ENCODE measurements at places on chromosomes 16 and 17. TPM values are rescaled to one million over a fixed set of nuclear protein-coding genes. Genes with fewer than 3 reads are reported as not detected.

The TNFRSF13B gene
- total RNA-seq = not detected

DNA sequence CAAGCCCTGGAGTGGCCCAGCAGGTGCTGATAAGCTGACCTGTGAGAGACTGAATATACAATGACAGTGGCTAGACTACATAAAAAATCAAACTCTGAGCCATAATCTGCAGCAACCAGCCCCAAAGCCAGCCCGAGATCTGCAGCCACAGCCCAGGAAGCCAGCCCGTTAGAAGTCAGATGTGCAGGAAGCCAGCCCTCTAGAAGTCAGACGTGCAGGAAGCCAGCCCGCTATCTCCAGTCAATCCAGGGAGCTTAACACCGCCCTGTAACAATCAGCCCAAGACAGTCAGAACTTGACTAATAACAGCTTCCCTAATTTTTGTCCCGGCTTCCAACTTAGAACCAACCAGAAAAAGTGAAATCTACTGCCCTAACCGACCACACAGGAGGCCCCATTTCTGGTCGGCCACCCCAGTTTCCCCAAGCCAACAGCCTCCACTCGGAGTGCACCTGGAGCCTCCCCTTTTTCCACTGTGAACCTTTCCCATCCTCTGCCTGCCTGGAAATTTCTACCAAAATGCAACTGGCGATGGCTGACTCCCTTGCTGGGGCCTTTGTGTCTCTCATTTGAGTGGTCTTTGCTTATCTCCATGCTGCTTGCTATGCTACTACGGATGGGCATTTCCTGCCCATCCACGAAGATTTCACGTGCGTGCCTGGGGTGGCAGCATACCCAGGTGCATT, 769.3 kb downstream of the KCNJ18 start:
- H3K27me3 ChIP-seq = no peaks in the 10 kb centered on the region
- H3K4me1 ChIP-seq = no peaks in the 10 kb centered on the region
- no peak overlapping the region for H3K27ac ChIP-seq
- DNase-seq = no peak
- no peaks in the 10 kb centered on the region for H3K36me3 ChIP-seq

The CMTM2 gene
- total RNA-seq = not detected

- no peaks in the 10 kb centered on the region for H3K27me3 ChIP-seq
- DNase-seq = no peak
- H3K4me1 ChIP-seq = no peaks in the 10 kb centered on the region
- H3K27ac ChIP-seq = no peak overlapping the region
Observed at GRCh38 chr17:57415751-57416207, 159.5 kb downstream of the MSI2 start.

The WSCD1 gene
- 45.7 TPM for total RNA-seq

The KCNJ16 gene
- not detected for total RNA-seq

The CA4 gene
- total RNA-seq = 0.29 TPM

GRCh38 chr17:30534938-30535921, 58.0 kb downstream of the GOSR1 start:
- H3K4me3 ChIP-seq = no peak overlapping the region
- DNase-seq = no peak
- H3K27ac ChIP-seq = no peak overlapping the region

The IL17C gene
- not detected for total RNA-seq

The ABCC1 gene
- 71.4 TPM for total RNA-seq

- no peak overlapping the region for H3K27ac ChIP-seq
- H3K27me3 ChIP-seq = no peaks in the 10 kb centered on the region
- H3K36me3 ChIP-seq = no peaks in the 10 kb centered on the region
- no peaks in the 10 kb centered on the region for H3K4me1 ChIP-seq
Observed at GRCh38 chr17:29825604-29826003, 104.4 kb downstream of the SSH2 start.

The C17orf78 gene
- not detected for total RNA-seq

DNA sequence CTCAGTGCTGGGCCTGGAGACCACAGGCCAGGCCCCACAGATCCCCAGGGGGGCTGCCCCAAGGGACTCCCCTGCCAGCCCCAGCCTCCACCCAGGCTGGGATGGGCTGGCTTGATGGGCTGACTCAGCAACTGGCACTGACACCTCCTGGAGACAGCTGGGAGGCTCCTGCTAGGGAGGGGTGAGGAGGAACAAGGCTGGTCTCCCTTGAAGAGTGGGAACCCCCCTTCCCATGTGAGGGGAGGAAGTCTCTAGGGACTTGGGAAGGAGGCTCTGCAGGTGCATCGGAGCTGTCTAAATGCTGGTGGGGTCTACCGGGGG, 10.4 kb downstream of the NHERF1 start:
- H3K36me3 ChIP-seq = no peaks in the 10 kb centered on the region
- no peak for DNase-seq
- H3K27ac ChIP-seq = no peak overlapping the region
- no peak overlapping the region for H3K4me3 ChIP-seq
- H3K27me3 ChIP-seq = no peaks in the 10 kb centered on the region

The NFATC2IP gene
- 64.8 TPM for total RNA-seq

The EVI2B gene
- 1.7 TPM for total RNA-seq

The PYDC1 gene
- total RNA-seq = not detected

- DNase-seq = no peak
- H3K36me3 ChIP-seq = no peaks in the 10 kb centered on the region
- no peak overlapping the region for H3K27ac ChIP-seq
- H3K4me3 ChIP-seq = no peak overlapping the region
Observed at GRCh38 chr17:80585890-80586845, 41.5 kb downstream of the RPTOR start.

- no peak overlapping the region for H3K4me3 ChIP-seq
- peaks cover 12% of the 10 kb centered on the region for H3K4me1 ChIP-seq
- no peaks in the 10 kb centered on the region for H3K27me3 ChIP-seq
- H3K27ac ChIP-seq = no peak overlapping the region
- no peaks in the 10 kb centered on the region for H3K36me3 ChIP-seq
Observed at GRCh38 chr16:72937360-72937759, 110.6 kb downstream of the ZFHX3 start.

DNA sequence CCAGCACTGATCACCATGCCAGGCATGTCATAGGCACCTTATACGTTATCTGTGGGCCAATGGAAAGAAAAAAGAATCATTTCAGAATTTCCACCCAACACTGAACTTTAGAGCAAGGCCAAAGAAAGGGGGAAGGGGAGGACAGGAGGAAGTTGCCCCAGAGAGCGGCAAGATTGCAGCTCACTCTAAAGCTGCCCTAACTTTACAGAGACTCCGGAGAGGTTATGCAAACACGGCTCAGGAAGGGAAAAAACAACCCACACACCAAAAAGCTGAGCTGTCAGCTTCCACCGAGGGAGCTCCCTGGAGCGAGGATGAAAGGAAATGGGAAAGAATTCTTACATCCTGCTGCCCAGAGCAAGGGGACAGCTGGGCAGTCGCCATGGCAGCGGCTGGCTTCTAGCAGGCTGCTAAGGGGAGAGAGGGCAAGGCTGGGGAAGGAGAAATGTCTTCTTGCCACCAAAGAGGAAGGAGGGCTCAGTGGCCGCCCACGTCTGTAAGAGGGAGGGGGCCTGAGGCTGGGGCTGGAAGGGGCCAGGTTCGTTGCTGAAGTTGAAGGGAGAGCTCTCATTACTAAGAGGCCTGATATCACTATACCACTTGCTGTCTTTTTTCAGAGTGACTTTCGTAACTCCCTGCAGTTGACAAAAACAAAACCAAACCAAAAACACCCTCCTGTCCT, 18.2 kb downstream of the COTL1 start:
- peaks cover 62% of the 10 kb centered on the region for H3K4me1 ChIP-seq
- no peak overlapping the region for H3K4me3 ChIP-seq
- H3K27ac ChIP-seq = peak overlapping the region; percentile 82
- no peaks in the 10 kb centered on the region for H3K27me3 ChIP-seq

DNA sequence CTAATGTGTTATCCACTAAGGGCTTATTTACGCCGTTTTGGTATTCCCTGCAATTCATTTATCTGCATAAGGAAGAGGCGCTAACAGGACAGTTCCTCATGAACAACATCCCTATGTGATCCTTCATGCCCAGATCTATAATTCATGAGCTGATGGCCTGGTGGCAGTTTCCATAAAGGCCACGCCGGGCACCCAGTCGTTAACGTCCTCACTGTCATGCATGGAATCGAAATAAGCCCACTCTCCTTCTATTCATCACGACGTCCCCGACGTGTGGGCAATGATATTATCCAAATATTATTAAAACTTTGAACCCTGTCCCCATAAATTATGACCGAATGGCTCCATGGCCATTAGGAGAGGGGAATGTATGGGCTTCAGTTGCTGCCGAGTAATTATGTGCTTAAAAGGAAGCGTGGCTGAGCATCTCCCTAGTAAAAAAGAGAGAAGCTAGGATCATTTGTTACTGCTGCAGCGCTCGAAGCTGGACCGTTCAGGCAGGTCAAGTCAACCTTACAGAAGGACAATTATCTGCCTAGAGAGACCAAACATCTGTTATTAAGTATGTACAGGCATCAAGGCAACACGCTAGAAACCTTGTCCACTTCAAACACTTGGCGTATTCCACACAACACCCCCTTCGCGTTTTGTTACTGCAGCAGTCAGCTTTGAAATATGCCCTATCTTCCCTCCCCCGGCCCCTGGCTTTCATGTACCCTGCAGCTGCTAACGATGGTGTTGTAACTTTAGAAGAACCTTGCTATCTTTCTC, 94.0 kb upstream of the SALL1 start:
- H3K36me3 ChIP-seq = no peaks in the 10 kb centered on the region
- H3K4me1 ChIP-seq = no peaks in the 10 kb centered on the region
- no peak overlapping the region for H3K27ac ChIP-seq
- H3K27me3 ChIP-seq = no peaks in the 10 kb centered on the region
- no peak overlapping the region for H3K4me3 ChIP-seq

DNA sequence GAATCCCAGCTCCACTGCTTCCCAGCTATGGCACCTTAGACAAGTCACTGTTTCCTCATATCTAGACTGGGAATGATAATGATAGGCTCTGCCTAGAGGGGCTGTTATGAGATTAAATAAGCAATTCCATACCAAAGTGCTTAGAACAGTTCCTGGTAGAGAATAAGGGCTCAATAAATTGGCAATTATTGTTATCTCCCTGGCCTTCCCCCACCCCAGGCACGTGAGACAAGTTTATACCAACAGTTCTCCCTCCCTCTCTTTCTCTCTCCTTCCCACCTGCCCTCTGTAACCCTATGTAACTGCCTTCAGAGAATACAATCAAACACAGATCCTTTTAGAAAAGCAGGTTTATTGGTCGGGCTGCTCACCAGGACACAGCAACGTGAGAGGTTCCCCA, 13.9 kb upstream of the STAT3 start:
- no peak overlapping the region for H3K27ac ChIP-seq
- H3K4me1 ChIP-seq = peaks cover 26% of the 10 kb centered on the region
- H3K36me3 ChIP-seq = peaks cover 18% of the 10 kb centered on the region
- H3K4me3 ChIP-seq = no peak overlapping the region
- no peak for DNase-seq

- no peak for DNase-seq
- no peak overlapping the region for H3K4me3 ChIP-seq
- peaks cover 10% of the 10 kb centered on the region for H3K27me3 ChIP-seq
- H3K36me3 ChIP-seq = no peaks in the 10 kb centered on the region
- no peaks in the 10 kb centered on the region for H3K4me1 ChIP-seq
Observed at GRCh38 chr17:49508866-49509587, 13.9 kb downstream of the NGFR start.

GRCh38 chr17:33124185-33124584, 132.5 kb downstream of the SPACA3 start:
- DNase-seq = no peak
- H3K4me3 ChIP-seq = no peak overlapping the region
- H3K4me1 ChIP-seq = no peaks in the 10 kb centered on the region
- no peak overlapping the region for H3K27ac ChIP-seq

The SLC4A1 gene
- total RNA-seq = not detected

GRCh38 chr16:19601083-19601976, 45.8 kb downstream of the VPS35L start:
- H3K4me3 ChIP-seq = no peak overlapping the region
- H3K36me3 ChIP-seq = peaks cover 4% of the 10 kb centered on the region
- H3K27me3 ChIP-seq = no peaks in the 10 kb centered on the region
- DNase-seq = peak; percentile 60
- H3K27ac ChIP-seq = no peak overlapping the region

GRCh38 chr17:76141212-76142038, at the start of gene FOXJ1:
Gene FOXJ1, minus strand, starts transcription at chr17:76141245. Its CDS starts 850 bp downstream, at chr17:76140395.
- peak; percentile 95 for DNase-seq
- no peak within 1 kb of the TSS for H3K27ac ChIP-seq
- peaks cover 19% of the 10 kb centered on the region for H3K4me1 ChIP-seq
- peaks cover 16% of the 10 kb centered on the region for H3K27me3 ChIP-seq

The RTN4RL1 gene
- total RNA-seq = not detected

The CCL2 gene
- 238 TPM for total RNA-seq

DNA sequence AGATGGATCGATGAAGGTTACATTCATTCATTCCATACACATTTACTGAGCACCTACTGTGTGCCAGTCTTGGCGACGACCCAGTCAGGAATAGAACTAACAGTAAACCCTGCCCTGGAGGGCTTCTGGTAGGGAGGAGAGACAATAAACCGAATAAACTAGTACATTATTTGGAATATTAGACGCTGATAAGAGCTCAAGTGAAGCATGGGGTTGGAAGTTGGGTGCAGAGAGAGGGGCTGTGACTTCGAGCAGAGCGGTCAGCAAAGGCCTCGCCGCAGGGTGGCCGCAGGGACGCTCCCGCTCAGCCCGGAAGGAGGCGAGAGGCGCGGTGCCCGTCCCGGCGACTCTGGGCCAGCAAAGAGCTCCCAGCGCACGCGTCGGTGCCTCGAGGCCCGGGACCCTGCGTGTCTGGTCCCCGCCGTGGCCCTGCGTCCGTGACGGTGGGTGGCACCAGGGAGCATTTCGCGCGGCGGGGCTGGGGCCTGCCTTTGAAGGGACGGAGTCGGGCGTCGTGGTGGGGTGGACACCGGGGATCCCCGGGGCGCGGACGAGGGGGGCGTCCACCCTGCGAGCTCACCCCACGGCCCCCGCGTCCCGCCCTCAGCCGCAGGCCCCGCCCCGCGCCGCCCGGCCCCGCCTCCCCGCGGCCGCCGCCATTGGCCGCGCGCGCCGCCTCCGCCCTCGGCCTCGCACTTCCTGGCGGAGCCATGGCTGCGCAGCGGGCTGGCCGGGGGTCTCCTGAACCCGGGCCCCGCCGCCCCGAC, at the start of gene KLHL36:
Gene KLHL36 (plus strand): TSS at position 684 of the 767 bp plus-strand sequence. CDS start 2,357 bp downstream, outside the sequence.
- peak; percentile 33 for DNase-seq
- H3K4me1 ChIP-seq = peaks cover 9% of the 10 kb centered on the region
- H3K4me3 ChIP-seq = peak within 1 kb of the TSS; percentile 40
- H3K27ac ChIP-seq = no peak within 1 kb of the TSS
- peaks cover 3% of the 10 kb centered on the region for H3K27me3 ChIP-seq
- no peaks in the 10 kb centered on the region for H3K36me3 ChIP-seq

DNA sequence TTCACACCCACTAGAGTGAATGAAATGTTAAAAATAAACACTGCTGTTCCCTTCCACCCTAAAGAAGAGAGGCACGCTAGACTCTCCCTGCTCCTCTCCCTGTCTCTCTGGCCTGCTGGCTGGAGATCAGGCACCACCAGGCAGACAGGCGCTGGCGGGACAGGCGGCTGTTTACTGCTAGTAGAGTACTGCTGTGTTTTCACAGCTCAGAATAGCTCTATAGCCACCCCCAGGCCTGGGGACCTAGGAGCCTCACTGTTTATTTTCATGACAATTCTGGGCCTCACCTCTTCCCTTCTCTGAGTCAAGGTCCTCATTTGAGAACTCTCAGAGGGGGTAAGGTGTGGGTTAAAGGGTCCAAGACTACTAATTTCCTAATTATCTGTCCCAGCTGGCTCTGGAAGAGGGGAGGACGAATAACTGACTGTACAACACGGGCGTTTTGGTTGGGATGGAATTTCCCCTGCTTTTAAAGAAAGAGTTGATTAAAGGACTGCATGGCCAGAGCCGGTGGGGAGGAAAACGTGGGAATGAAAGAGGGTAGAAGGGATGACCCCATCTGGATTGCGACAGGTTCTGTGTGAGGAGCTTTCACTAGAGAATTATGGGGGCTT, 9.0 kb upstream of the G6PC1 start:
- no peaks in the 10 kb centered on the region for H3K27me3 ChIP-seq
- H3K27ac ChIP-seq = no peak overlapping the region
- H3K4me3 ChIP-seq = no peak overlapping the region
- no peaks in the 10 kb centered on the region for H3K36me3 ChIP-seq
- H3K4me1 ChIP-seq = peaks cover 25% of the 10 kb centered on the region

Measured in endothelial cell of umbilical vein (primary cell).